Placental epithelial cell (primary cell): ENCODE measurements at places on chromosomes 16 and 17. TPM values are rescaled to one million over a fixed set of nuclear protein-coding genes. Genes with fewer than 3 reads are reported as not detected.

The ASGR2 gene
- total RNA-seq = not detected in 2 replicates

The CDRT15L2 gene
- not detected in 2 replicates for total RNA-seq

The GRAP gene
- under 0.01 and 0.65 TPM in 2 replicates for total RNA-seq

The MMP25 gene
- under 0.01 and 0.11 TPM in 2 replicates for total RNA-seq

The CD300LF gene
- total RNA-seq = not detected in 2 replicates

The TBC1D3I gene
- total RNA-seq = under 0.01 TPM in 1 of 2 replicates, not detected in the other

The SLFN14 gene
- total RNA-seq = not detected in 2 replicates

The ABCA10 gene
- total RNA-seq = 0.87 and 3.1 TPM in 2 replicates

The SEPTIN12 gene
- not detected in 2 replicates for total RNA-seq

The ZFP3 gene
- 3.1 and 4.4 TPM in 2 replicates for total RNA-seq
